ENCODE measurements at places on chromosomes 1 and 21.

- DNase-seq, result no peak
These were observed at the start of gene ILDR2 for GRCh38 chr1:166975361-166976129. Gene ILDR2 (minus strand): TSS chr1:166975540. CDS start chr1:166975268, 272 bp downstream.

GRCh38 chr1:227068883-227069282 lies 128.8 kb downstream of the COQ8A start:
- DNase-seq, result no peak

DNA sequence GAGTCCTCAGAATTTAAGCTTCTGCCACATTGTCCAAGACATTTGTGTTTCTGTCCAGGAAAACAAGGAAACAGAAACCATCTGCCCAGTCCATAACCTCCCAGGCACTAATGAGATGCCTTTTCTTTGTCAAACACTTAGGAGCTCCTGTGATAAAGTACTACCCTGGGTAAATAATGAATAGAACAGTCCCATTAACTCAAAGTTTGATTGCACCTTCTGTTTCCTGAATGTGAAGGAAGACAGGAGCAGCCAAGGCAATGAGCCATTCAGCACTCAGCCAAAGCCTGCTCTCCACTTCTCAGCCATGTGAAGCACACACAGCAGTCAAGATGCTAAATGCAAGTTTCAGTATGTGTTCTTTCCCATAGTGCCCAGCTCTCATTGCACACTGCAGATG lies 199.8 kb downstream of the SEC16B start:
- DNase-seq, result no peak

GRCh38 chr1:42163536-42164503 lies 725 bp downstream of the GUCA2A start:
- no peak for DNase-seq

GRCh38 chr1:1407636-1408318 lies 684 bp upstream of the MRPL20 start:
- DNase-seq, result no peak

DNA sequence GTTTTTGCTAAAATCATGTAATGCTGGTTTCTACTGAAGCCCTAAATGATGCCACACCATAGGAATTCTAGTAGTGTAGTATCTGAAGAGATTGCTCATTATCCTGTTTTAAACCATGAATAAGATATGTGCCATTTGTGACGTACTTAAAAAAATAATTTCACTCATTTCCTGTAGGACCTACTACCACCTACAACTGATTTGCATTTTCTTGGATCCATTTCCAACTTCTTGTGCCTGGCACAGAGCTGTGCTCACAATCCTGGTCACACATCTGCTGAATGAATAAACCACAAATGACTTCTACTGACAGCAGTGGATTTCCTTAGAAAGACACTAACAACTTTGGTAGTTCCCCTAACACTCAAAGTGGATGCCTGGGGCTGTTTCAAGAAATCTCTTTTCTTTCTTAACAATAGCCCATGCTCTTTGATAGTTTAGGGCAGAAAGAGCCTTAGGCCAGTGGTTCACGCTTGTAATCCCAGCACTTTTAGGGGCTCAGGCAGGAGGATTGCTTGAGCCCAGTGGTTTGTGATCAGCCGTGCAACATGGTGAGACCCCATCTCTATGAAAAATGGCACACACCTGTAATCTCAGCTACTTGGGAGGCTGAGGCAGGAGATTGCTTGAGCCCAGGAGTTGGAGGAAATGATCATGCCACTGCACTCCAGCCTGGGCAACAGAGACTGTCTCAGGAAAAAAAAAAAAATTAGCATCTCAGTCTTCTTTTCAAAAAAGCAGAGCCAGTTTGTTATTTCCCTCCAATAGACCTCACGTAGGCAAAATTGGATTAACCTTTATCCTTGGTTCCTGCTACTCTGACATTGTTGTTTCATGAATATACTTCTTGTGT lies 13.0 kb upstream of the BATF3 start:
- DNase-seq, result peak; percentile 57

- DNase-seq, result no peak
These were observed 737.2 kb upstream of the CHRM3 start for GRCh38 chr1:238649200-238649599.

DNA sequence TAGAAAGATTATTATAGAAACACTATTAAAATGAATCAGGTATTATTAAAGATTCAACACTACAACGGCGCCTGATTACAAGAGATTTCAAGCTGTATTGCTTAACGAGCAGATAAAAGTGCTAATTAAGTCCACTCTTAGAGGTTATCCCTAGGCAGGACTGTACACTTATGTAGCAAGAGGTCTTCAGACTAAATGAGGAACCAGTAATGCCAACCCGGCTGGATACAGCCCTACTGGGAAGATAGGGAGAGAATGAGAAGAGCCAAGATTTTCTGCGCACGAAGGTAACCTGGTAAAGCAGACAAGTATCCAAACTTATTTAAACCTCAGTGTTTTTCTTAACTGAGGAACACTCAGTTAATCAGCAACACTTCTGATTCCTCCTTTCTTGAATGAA lies 115.7 kb upstream of the HIVEP3 start:
- DNase-seq, result no peak

GRCh38 chr1:110768605-110769004 lies 93.9 kb upstream of the KCNA3 start:
- DNase-seq, result no peak

GRCh38 chr1:161226320-161226711 lies 456 bp downstream of the TOMM40L start:
- DNase-seq, result no peak

- DNase-seq, result no peak
These were observed 2.6 kb upstream of the C1orf174 start for GRCh38 chr1:3902571-3903091.

- DNase-seq, result no peak
These were observed 58.7 kb downstream of the TNN start for GRCh38 chr1:175126347-175126746.

GRCh38 chr1:157042846-157043245 lies 2.7 kb downstream of the ARHGEF11 start:
- no peak for DNase-seq

DNA sequence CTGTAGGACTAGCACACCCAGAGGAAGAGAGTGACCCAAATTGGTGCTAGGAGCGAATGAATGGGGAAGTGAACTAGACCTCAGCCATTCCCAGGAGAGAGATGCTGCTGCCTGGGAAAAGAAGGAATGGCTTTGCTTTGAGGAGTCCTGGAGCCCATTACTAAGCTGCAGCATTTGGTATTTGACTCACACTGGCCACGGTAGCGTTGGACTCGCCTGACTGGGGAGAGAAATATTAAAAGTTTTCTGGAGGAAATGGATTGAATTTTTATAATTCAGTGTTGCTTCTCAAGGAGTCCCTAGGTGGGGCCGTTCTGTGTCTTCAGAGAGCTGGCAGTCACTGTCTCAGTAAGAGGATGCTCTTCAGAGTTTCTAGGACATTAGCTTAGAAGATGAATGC lies 40.2 kb downstream of the PIK3CD start:
- no peak for DNase-seq

GRCh38 chr1:4460651-4461050 lies 193.8 kb upstream of the AJAP1 start:
- no peak for DNase-seq

DNA sequence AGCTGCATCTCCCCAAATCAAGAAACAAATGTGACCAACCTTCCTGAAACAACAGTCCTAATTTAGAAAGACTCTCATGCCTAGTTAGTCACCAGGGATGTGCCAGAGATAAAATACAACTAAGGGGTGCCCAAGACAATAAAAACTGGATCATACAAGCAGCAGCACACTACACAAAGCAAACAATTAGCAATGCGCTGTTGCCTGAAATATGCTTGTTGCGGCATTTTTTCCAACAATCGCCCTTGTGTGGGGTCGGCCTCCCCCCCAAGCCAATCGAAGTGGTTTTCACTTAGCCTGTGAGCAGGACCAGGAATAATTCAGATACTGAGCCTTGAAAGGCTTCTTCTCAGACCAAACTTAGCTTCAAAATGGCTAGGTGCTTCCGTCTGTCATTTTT lies 1.4 kb upstream of the STMN1 start:
- DNase-seq, result no peak

DNA sequence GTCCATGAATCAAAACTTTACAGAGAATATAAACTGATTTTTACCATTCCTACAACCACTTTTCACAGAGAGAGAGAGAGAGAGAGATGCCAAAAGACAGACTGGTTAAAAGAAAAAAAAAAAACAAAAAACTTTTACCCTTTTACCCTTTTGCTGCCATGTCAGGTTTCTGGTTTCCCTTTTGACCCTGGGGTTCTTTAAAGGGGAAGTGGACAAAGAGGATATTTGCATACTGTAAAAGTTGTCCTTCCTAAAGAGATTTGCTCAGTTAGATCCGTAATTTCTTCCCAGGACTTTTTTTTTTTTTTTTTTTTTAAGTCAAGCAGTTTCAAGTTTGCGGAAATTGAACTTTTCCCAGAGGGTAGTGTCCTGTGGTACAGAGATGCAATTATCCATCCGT lies 287.8 kb upstream of the RGS18 start:
- no peak for DNase-seq

DNA sequence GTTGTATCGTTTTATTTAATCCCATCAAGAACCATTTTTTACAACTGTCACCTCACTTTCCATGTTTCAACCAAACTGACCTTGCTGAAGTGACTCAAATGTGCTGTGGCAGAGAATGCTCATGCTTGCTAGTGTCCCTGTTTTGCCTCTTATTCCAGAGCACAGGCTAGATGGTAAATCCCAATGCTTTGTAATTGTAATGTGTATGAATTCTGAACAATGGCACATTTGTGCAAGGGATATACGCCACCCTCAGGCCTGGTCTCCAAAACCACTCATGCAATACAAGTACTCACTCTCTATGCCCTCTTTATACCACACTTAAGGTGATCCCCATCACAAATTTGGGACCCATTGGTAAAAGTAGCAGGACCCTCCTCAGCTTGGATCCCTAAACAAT lies 313.6 kb downstream of the HHIPL2 start:
- DNase-seq, result no peak

GRCh38 chr21:43930074-43930847 lies 65.2 kb downstream of the AGPAT3 start:
- DNase-seq, result no peak

- DNase-seq, result no peak
These were observed 324.1 kb upstream of the ADAMTS5 start for GRCh38 chr21:27291006-27291405.

DNA sequence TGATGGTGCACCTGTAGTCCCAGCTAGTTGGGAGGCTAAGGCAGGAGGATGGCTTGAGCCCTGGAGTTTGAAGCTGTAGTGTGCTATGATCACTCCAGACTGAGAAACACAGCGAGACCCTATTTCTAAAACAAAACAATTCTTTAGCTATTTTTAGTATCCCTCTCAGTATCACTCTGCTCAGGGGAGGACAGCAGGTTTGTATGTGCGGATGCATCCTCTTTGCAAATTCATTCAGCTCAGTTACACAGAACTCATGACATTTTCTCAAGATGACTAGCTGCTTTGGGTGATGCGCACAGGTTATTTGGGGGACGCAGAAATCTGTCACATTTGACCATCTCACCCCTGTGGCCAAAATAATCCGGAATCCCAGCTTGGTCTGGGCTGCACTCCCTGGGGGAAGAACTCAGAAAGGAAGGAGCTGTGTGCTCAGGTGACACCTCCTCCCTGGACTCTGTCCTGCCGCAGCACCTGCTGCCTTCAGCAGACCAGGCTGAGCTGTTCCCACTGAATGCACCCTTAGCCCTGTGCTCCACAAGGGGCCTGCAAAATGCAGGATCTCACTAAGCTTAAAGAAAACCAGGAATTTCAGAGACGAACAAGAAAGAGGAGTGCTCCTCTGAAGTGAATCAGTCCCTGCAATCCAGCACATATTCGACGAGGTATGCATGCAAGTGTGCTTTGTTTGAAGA lies 89.5 kb upstream of the PGBD5 start:
- no peak for DNase-seq

DNA sequence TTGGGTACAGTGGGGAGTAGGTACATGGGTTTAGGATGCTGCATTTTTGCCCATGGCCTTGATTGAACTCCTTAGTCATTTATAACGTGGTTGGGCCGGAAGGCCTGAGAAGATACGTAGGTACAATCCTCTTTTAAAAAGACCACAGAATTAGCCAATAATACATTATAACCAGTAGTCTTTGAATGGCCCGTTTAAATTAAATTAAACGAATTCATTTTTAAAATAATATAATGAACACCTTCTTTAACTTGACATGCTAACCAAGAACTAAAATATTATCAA lies 20.1 kb upstream of the ADAR start:
- DNase-seq, result no peak

DNA sequence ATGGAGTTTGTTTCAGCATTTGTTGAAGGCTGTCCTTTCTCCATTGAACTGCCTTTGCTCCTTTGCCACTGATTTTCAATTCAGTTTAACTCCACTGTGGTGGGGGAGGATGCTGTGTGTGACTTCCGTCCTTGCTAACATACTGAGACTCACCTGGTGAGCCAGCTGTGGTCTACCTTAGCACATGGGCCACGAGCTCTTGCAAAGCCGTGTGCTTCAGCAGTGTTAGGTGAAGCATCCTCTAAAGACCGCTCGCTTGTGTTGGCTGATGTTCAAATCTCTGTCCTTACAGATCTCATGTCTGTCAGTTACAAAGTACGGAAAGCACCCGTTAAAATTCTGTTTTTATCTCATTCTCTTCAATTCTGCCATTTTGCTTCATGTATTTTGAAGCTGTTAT lies 3.6 kb upstream of the SPATC1L start:
- no peak for DNase-seq

- DNase-seq, result no peak
These were observed 19.2 kb downstream of the NLRP3 start for GRCh38 chr1:247435030-247435758.

DNA sequence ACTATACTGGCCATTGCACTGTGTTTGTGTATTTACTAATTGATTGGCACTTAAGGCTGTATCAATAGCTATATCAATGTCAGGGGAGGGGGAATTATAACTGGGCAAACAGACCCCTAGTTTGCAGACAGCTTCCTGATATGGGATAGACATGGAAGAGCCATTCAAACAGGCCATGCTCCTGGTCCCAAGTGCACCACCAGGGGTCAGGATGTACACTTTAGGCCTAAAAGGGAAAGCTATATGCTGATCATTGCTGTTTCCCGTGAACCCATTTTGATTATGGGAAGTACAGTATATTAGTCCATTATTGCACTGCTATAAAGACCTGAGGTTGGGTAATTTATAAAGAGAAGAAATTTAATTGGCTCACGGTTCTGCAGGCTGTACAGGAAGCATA lies 124.9 kb upstream of the BACE2 start:
- no peak for DNase-seq

DNA sequence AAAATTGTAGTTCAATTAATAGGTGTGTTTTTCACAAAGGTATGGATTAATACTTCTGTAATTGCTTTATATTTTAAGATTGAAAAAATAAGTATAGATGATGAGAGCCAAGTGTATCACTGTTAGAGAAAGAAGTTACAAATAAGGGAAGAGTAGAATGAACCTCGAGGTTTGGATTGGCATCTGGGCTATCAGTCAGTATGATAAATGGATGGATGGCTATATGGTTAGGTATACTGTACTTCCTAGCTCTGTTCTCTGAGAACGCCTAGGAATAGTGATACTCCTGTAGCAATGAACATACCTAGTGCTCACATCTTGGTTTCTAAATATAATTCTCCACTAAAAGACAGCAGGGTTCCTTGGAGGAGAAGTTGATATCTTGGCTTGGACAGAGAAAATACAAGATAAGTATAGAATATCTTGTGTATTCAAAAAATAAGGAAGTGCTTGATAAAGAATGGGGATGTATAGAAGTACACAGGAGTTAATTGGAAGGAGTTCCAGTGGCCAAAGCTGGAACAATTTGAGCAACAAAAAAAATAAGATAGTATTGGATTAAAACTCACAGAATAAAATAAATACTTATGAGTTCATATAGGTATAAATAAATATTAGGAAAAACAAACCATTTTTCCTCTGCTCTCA lies 12.4 kb downstream of the IPO9 start:
- no peak for DNase-seq

Measured in AG09309 (cell line).